ENCODE measurements at places on chromosomes 6 and 20. TPM values are rescaled to one million over a fixed set of nuclear protein-coding genes. Genes with fewer than 3 reads are reported as not detected.

DNA sequence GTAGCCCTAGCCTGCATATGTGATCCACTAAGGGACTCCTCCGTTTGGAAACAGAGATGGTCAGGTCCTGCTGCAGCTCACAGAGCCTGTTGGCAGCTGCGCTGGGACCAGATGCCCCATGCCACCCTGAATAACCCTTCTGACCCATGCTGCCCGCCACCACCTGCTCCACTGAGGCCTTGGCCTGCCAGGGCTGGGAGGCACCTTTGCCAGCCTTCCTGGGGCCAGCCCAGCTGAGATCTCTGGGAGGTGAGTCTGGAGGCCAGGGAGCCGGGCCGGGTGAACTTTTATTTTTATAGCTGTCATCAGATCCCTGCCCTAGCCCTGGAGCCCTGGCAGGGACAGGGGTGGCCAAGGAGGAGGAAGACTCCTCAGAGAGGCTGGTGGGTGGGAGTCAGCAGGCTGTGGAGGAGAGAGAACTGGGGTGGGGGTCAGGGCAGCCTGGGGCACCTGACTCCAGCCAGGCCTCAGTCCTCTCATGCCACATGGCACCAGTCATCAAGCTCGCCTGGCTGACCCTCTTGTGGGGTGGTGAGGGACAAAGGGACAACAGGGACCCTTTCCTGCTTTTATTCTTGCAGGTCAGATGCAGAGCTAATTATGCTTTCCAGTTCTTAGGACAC is 10.0 kb downstream of the CEBPB start:
- no peak for DNase-seq

DNA sequence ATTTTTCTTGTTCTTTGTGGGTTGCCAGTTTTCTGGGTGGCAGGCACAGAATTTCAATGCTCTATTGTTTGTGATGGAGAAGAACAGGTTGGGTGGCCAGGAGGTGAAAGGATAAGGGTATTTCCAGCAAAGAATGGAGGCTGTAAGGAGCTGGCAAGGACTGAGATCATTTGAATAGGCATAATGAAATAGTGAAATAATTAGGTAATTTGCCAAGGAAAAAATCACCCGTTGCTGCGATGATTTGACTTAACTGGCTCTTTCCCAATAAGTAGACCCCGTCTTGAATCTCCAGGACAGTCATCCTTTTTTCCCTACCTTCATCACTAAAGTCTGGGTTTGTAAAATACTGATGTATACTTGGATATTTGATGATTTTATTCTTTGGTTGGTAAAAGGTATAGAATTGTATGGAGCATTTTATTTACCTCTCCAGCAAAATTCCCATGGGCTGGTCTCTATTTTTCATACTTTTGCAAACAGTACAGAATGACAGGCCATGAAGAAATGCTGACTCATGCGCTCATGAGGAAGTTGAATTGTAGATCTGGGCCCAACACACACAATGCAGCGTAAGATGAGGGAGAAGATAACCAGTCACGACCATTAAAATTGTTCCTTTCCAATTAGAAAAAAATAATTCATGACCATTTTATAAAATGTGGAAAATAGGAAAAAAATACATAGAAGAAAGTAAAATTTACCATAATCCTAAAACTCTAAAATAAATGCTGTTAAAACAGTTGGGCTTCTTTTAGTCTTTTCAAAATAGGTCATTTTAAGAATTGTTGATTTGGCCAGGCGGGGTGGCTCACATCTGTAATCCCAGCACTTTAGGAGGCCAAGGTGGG is 2.4 kb upstream of the GCNT2 start:
- DNase-seq: no peak

Gene C6orf132
- 2.6 TPM for total RNA-seq

GRCh38 chr20:47418069-47418757 is 61.7 kb upstream of the ZMYND8 start:
- no peak for DNase-seq

GRCh38 chr6:148885925-148886845 is 139.4 kb downstream of the UST start:
- DNase-seq: no peak

DNA sequence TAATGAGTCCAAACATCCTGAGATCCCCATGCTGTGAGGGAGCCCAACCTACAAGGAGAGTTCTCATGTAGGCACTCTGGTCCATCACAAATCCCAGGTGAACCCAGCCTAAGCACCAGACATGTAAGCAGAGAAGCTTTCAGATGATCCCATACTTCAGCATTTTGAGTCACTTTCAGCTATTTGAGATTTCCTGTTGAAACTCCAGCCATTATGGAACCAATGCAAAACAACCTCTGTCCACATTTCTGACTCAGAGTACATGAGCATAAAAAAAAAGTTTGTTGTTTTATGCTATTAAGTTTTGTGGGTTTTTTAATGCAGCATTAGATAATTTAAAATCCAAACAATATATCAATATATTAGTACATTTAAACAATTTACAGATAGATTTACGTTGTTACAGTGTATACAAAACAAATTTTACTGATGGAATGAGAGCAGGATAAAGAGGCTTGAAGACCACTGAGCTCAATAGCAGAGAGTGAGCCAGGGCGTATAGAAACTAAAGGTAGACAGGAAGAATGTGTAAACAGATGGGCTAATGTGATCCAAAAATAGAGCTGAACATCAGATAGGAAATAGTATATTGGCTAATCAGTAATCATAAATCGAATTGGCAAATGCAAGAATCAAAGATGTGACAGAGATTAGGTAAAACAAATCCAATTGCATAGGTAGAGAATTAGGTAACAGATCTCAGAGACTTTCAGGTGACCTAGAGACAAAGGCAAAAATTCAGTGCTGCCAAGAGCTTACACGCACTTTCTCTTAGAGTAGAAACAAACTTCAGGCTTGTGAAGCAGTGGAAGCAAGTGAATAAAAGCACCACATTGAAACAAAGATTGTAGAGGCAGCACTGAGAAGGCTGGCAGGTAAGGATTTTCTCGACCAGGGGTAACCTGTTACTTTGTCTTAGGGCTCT is 36.2 kb upstream of the PLCB1 start:
- no peak for DNase-seq

DNA sequence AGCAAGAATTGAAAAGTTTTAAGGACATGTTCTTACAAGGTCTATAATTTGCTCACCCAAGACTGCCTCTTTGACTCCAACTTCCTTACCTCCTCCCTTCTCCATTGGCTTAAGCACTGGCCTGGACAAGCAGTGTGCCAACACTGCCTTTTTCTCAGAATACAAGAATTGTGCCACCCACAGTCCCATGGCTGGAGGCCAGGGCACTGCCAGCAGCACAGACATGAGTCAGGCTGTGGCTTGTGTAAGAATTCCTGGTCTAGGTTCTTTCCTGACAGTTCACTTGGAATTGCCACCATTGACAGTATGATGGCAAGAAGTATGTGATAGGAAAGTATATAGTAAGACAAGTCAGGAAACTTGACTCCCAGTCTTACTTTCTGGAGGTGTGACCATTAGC is 202.7 kb upstream of the MARCKS start:
- peak; percentile 29 for DNase-seq

Gene MUCL3
- total RNA-seq: not detected

DNA sequence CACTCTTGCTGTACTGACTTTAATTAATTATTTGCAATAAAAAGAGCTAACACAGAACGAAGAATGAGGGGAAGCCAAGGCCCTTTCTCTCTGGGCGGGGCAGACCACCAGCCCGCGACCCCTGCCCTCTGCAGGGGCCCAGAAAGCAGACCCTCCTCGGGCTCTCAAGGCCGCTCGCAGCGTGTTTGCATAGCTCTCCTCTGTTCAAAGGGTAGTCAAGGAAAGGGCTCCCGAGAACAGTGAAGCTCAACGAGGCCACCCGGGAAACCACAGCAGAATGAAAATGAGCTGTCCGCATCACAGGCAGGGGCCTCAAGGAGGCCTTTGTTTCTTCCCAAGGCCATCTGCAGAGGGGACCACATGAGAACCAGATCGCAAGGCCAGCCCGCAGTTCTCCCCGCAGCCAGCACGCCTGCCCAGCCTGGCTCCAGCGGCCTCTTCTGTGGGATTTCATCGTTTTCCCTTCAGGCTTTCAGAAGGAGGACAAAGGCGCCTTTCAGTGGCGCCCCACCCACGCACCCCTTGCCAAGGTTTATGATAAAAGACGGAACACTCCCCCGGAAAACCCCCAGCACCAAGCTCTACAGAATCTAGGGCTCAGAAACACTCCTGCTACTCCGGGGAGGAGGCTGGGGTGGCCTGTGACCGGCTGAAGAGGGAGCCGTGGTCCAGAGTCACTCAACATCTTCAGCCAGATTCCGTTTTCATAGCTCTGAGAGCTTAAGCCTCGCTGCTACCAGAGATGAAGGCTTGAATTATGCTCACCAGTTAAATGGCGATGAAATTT is 25.3 kb downstream of the ACSS1 start:
- DNase-seq: peak; percentile 65

- DNase-seq: no peak
Measured at GRCh38 chr6:167351656-167352345, 26.9 kb downstream of the TTLL2 start.

DNA sequence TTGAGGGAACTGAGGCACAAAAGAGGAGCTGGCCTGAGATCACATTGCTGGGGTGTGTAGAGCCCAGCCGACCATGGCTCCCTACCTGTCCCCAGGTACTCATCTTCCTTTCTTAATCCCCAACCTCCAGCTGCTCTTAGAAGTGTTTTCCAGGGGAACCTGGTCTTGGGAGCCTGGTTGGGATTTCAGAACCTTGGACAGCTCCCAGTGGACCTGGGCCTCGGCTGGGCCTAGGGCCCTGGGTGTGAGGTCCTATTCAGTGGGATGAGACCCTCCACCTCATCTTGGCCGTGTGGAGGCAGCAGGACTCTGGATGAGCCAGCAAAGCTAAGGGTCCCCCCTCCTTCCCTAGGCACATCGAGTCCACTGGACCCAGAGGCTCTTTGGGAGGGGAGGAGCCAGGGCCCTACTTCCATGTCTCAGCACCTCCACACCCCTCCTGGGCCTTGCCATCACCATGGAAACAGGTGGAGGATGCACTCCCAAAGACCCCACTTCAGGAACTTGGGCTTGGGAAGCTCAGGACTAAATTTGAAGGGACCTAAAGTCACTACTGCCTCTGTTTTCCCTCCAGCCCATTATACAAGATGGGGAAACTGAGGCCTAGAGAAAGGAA is 38.5 kb downstream of the DLGAP4 start:
- no peak for DNase-seq

Gene GSTA2
- total RNA-seq: not detected

Gene BMP2
- 2.9 TPM for total RNA-seq

DNA sequence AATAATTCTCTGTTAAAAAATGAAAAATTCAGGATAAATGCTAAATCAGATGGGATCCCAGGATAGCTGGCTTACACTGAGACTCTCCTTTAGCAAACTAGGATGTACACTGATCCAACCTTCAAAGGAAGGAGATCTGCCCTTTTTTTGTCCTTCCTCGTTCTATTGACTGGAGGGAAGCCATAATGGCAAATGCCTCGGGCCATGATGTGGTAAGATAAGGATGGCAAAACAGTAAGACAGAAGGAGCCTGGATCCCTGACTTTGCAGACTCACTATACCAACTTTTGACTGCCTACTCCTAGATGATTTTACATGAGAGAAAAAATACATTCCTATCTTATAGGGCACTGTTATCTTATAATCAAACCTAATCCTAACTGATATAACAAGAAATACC is 156.9 kb upstream of the BEND3 start:
- DNase-seq: no peak

- DNase-seq: no peak
Measured at GRCh38 chr6:106104476-106104875, 18.3 kb downstream of the PRDM1 start.

Gene PRSS35
- 0.11 TPM for total RNA-seq

Gene SIGLEC1
- total RNA-seq: 8.1 TPM

GRCh38 chr20:32327087-32327681 is 30.9 kb upstream of the ASXL1 start:
- no peak for DNase-seq

Gene C4B
- 42.0 TPM for total RNA-seq

Gene EZR
- 181 TPM for total RNA-seq

DNA sequence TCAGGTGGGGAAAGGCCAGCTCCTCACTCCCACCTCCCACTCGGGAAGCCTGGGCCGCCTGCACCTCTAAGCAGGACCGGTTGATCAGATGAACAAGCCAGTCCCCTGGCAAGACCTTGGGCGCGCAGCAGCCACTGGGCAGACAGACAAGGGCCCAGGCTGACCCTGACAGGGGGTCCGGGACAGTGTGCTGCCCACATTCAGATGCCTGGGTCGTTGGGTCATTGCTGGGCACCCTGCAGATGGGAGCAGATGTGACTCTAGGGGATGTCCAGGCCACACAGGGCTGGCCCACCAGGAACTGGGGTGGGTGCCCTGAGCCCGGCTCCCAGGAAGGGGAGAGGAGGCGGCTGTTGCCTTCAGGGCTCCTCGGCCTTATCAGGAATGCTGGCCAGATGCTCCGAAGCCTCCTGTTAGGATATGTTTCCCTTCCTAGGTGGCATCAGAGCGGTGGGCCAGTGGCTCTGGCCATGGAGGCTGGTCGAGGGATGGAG is 17.3 kb upstream of the FRMD1 start:
- no peak for DNase-seq

- DNase-seq: no peak
Measured at GRCh38 chr6:11083956-11084355, 9.7 kb upstream of the SMIM13 start.

- no peak for DNase-seq
Measured at GRCh38 chr6:45377043-45377553, 636 bp downstream of the SUPT3H start.

Gene WFDC5
- not detected for total RNA-seq

DNA sequence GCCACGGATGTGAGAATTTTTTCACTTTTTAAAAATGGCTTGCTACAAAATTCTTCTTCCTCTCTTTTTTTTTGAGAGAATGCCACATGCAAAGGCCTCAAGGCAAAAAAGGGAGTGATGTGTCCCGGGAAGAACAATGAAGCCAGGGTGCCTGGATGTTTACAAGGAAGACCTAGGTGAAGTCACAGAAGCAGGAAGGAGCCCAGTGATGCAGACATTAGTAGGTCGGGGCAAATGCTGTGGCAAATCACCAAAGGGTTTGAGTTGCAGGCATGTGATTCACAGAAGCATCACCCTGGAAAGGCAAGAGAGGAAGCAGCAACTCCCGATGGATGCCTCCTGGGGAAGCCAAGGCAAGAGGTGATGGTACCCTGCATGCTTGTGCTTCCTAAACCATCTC is 46.8 kb downstream of the FARS2 start:
- DNase-seq: no peak

GRCh38 chr6:42637681-42638080 is 73.9 kb downstream of the UBR2 start:
- no peak for DNase-seq

- DNase-seq: no peak
Measured at GRCh38 chr20:48142516-48142773, 357.2 kb upstream of the SULF2 start.

Gene ID4
- 4.2 TPM for total RNA-seq

DNA sequence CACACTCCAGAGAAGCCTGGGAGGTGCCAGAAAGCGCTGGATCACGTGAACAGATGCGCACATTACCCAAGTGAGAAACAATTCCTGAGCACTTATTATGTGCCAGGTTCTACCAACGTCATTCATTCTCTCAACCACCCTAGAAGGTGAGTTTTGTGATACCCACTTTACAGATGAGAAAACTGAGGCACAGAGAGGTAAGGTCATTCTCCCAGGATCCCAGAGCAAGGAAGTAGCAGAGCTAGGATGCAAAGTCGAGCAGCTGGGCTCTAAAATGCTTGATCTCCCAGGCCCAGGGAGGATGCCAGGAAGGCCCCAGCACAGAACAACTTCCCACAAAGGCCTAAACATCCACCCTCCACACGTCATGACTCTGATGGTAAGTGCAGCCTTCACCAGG is 85.6 kb downstream of the PREX1 start:
- DNase-seq: no peak

- DNase-seq: no peak
Measured at GRCh38 chr20:62690261-62690820, 18.3 kb upstream of the NTSR1 start.

Gene KIAA1755
- total RNA-seq: 4.0 TPM

- DNase-seq: no peak
Measured at GRCh38 chr6:46888578-46888977, 33.2 kb downstream of the ADGRF5 start.

Data from heart right ventricle (tissue), 16 donors.